Heart right ventricle (tissue), 16 donors: ENCODE measurements at places on chromosomes 12 and 14. TPM values are rescaled to one million over a fixed set of nuclear protein-coding genes. Genes with fewer than 3 reads are reported as not detected.

DNA sequence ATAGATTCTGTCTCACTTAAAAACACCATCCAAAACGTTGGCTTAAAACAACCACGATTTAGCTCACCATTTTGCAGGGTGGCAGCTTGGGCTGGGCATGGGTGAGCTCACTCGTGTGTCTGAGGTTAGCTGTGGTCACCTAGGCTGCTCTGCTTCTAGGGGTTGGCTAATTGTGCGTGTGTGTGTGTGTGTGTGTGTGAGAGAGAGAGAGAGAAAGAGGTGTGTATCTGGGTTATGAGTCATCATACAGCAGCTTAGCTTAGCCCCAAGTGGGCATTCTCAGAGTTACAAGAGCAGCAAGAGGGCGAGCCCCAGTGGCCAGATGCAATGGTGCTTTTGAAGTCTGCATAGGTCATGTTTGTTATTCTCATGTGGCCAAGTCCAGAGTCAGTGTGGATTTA lies 6.0 kb downstream of the FBXW8 start:
- DNase-seq, result peak; percentile 39

DNA sequence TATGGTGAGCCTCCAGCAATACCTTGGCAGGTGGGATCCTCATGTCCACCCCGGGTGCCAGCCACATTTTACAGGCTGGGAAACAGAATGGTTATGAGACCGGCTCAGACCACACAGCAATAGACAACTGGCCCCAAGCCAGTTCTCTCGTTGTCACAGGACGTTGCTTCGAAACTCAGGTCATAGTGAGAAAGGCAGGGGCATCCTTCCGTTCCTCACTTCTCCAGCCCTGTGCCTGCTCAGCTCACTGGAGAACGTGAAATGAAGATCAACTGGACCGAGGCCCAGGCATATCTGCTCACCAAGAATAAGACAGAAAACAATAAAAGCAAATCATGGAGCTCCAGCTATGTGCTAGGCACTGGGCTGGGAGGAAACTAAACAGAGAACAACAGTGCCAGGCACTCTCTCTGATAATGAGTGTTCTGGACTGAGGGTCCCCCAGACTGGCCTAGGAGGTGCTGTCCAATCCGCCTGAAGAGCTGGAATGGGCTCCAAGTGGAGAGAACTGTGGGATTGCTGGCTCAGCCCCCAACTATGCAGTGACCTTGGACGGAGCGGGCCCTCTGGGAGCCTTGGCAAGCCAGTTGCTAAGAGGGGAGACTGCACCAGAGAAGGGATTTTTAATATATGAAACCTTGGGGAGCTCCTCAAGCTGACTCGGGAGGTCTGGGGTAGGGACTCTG lies 18.8 kb upstream of the FAIM2 start:
- DNase-seq, result peak; percentile 38

DNA sequence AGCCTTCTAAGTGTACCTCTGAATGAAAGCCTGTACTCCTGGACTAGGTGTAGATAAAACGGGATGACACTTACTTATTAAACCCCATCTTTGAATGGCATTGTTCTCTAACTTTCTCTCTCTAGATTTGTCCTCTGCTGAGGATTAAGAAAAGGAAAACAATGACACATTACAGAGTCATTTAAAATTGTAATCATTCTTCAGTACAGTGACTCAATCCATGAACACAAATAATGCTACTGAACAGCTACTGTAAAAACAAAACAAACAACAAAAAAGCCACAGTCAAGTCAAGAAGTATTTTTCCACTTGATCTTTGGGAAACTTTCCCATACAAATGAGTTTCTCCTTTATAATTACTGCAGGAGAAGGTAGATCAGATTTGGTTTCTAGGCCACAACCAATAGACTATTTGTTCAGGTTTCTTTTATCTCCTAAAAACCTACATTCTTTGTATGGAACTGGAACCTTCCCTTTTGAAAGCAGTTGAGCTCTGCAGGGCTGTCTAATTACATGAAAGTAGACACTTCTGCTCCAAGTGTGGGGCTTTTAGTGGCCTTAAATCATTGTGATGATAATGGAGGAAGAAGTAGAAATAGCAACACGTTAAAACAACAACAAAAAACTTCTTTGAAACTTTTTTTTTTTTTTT lies 219.1 kb downstream of the ESR2 start:
- DNase-seq, result no peak

- DNase-seq, result no peak
Observed at GRCh38 chr14:101774814-101775213, 13.3 kb downstream of the PPP2R5C start.

- no peak for DNase-seq
Observed at GRCh38 chr14:34450958-34451357, 11.1 kb downstream of the SPTSSA start.

- no peak for DNase-seq
Observed at GRCh38 chr14:54498095-54498531, 9.3 kb upstream of the GMFB start.

GRCh38 chr12:46402941-46403718 lies 30.6 kb upstream of the SLC38A2 start:
- no peak for DNase-seq

DNA sequence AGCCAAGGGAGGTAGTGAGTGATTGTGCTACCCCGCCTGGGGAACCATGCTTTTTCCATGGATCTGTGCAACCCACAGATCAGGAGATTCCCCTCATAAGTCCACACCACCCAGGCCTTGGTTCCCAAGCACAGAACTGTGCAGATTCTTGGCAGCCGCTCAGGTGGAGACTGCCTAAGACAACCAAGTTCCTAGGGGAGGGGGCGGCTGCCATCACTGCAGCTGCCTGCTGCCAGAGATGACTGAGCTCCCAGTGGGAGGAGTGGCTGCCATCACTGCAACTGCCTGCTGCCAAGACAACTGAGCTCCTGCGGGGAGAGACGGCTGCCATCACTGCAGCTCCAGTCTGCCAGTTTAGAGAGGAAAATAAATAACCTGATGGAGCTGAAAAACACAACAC lies 138.3 kb upstream of the GARIN2 start:
- DNase-seq, result no peak

- no peak for DNase-seq
Observed at GRCh38 chr12:93214523-93215289, 163.0 kb upstream of the NUDT4 start.

- DNase-seq, result no peak
Observed at GRCh38 chr14:100895411-100895810, 8.1 kb downstream of the RTL1 start.

- no peak for DNase-seq
Observed at GRCh38 chr12:49144384-49144783, 13.2 kb upstream of the TUBA1B start.

DNA sequence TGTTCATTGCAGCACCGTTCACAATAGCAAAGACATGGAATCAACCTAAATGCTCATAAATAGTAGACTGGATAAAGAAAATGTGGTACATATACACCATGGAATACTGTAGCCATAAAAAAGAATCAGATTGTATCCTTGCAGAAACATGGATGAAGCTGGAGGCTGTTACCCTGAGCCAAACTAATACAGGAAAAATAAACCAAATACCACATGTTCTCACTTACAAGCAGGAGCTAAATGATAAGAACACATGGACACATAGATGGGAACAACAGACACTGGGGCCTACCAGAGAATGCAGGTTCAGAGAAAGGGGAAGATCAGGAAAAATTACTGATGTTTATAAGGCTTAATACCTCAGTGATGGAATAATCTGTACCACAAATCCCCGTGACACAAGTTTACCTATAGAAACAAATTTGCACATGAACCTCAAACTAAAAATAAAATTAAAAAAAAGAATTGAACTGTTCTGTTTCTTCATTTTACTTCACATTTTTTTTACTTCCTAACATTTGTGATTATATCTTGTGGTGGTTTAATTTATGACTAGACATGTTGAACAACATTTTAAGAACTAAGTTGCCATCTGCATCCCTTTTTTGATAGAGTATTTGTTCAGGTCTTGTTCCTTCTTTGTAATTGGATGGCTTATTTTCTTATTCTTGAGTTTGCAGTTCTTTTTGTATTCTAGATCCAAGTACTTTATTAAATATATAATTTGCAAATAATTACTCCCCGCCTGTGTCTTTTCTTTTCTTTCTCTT lies 835.2 kb downstream of the FSCB start:
- no peak for DNase-seq

GRCh38 chr12:55723516-55724225 lies 3.5 kb downstream of the RDH5 start:
- no peak for DNase-seq

GRCh38 chr14:104973385-104974145 lies 4.6 kb downstream of the AHNAK2 start:
- DNase-seq, result peak; percentile 62

- no peak for DNase-seq
Observed at GRCh38 chr14:88545256-88545655, 9.6 kb downstream of the PTPN21 start.

- DNase-seq, result no peak
Observed at GRCh38 chr12:63083046-63083445, 68.0 kb downstream of the AVPR1A start.

DNA sequence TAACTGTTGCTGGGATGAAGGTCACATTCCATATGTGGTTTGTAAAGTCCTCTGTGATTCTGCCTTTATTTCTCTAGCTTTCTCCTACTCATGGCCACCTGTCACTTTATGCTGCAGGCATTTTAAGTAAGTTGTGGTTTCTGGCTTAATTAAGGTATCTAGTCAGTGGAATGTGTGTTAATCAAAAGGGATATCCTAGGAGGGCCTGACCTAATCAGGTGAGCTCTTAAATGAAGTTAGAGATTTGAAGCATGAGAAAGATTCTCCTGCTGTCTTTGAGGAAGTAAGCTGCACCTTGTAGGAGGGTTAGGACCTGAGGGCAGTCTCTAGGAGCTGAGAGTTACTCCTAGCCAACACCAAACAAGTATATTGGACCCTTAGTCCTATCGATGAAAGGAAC lies 90.3 kb downstream of the ETNK1 start:
- no peak for DNase-seq

DNA sequence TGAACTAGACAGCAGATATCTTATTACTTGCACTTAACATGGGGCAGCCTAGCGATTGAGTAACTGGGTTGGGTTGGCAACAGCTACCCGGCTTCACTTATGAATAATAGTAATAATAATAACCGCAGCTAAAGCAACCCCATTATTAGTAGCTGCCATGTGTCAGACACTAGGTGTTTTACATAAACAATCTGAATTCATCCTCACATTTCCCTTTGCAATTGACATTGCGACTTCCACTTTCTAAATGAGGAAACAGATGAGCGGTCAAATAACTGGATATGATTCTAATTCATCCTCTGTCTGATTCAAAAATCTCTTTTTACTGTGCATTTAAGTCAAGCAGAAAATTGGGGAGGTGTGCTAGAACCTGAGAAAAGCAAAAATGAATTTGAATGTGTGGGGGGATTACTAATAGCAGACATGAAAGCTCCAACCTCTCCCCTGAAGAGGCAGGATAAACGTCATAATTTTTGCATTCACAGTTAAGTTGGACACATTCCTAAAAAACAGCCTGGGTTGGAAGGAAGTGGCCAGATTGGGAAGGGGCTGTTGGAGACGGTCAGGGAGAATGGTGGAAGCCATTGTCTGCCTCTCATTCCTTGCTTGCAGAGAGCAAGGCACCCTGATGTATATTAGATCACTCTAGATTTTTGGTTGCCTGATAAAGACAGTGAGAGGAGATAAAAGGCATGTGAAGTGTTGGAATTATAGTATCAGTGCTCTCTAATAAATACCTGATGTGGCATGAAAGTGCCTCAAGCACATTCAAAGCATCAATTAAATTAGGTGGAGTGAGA lies 13.1 kb downstream of the EMP1 start:
- no peak for DNase-seq

DNA sequence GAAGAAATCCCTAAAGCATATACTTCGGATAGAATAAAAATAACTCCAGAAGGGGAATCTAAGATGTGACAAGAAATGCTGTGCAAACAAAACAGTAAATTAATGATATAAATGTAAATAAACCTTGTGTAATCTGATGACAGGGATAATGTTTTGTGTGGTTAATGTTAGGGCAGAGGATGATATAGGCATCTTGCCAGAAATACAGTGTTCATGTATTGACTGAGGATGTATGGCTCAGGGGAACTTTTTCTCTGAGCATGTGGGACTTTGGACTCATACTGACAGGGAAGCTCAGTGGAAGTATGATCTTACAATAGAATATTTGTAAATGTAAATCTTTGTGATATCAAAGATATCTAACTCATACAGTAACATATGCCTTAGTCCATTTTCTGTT lies 420.2 kb downstream of the TMTC2 start:
- no peak for DNase-seq

GRCh38 chr14:90551070-90551704 lies 154.4 kb downstream of the CALM1 start:
- DNase-seq, result no peak

DNA sequence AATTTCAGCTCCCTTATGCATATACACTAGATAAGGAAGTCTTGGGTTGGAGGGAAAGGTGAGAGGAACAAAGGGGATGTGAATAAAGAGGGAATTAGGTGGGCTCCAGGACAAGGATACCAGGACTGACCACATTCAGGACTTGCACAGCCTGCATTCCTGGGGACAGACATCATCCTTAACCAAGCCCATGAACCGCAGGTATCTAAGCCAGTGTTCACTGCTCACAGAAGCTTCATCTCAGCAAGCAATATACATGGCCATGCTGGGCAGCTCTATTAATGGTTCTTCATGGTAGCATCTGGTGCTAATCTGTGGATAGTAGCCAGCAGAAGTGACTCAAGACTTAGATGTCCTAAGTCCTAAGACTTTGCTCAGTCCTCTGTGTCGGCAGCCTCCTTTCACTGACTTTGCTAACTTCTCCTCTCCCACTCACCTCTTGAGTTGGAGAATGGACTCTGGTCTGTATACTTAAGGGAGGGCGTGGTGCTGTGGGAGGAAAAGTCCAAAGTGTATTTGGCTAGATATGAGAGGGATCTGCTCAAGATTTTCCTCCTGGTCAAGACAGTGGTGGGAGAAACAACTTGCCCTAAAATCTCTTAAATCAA lies 136.1 kb downstream of the ASCL1 start:
- DNase-seq, result no peak

GRCh38 chr12:123118497-123118896 lies 32.4 kb downstream of the PITPNM2 start:
- no peak for DNase-seq

GRCh38 chr14:46432516-46432915 lies 219.1 kb downstream of the RPL10L start:
- DNase-seq, result no peak

GRCh38 chr12:107581619-107582015 lies 104.0 kb upstream of the PWP1 start:
- DNase-seq, result no peak

GRCh38 chr14:102508410-102508773 lies 1.2 kb downstream of the ANKRD9 start:
- peak; percentile 50 for DNase-seq

TMCC3 gene
- 0.88 TPM for polyA plus RNA-seq

MYH6 gene
- polyA plus RNA-seq, result 5,106 TPM

CCT2 gene
- polyA plus RNA-seq, result 190 TPM

ADCY6 gene
- 123 TPM for polyA plus RNA-seq

CLEC4D gene
- 0.17 TPM for polyA plus RNA-seq

GALNT16 gene
- polyA plus RNA-seq, result 56.5 TPM

KRT2 gene
- not detected for polyA plus RNA-seq

RERGL gene
- 8.7 TPM for polyA plus RNA-seq

PNP gene
- polyA plus RNA-seq, result 30.2 TPM

PLEK2 gene
- polyA plus RNA-seq, result 0.61 TPM

CLEC4C gene
- polyA plus RNA-seq, result not detected
